ENCODE measurements at places on chromosomes 3 and 15. TPM values are rescaled to one million over a fixed set of nuclear protein-coding genes. Genes with fewer than 3 reads are reported as not detected.

GRCh38 chr15:51888593-51889195, 59.2 kb downstream of the TMOD3 start:
- DNase-seq: peak; percentile 33

DNA sequence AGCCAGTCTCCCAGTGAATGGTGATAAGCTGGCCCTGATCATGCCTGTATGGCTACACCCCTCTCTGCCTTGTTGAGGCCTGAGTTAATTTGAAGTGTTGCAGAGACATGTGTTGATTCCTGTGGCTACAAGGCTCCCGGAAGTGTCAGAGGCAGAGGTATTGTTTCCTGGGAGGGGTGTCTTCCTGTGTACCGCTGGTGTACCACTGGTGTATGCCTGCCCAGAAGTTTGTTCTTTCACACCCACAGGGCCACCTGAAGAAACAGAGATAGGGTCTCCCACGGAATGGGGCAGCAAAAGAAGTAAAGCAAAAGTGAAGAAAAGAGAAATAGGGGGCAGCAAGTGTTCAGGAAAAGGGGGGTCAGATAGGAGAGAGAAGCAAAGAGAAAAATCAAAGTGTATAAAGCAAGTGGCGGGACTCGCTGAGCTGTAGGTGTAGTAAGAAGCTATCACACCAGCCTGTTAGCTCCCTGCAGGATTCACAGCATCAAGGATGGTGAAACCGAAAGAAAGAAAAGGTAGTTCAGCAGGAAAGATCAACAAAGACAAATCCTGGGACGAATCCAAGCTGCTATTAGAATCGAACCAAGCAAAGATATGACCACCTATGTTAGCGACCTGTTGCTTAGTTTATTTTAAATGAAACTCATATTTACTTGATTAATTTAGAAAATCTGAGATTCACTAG, 36.6 kb upstream of the CD47 start:
- peak; percentile 34 for DNase-seq

- no peak for DNase-seq
These were observed 11.1 kb downstream of the SLC24A1 start for GRCh38 chr15:65632780-65633375.

LRRC3B gene
- total RNA-seq: not detected

SV2B gene
- 0.40 TPM for total RNA-seq

GRCh38 chr15:63879211-63879610, 45.5 kb upstream of the HERC1 start:
- DNase-seq: no peak

ILDR1 gene
- total RNA-seq: not detected

GRCh38 chr3:29335438-29335837, 54.6 kb downstream of the RBMS3 start:
- peak; percentile 97 for DNase-seq

- DNase-seq: no peak
These were observed 103.1 kb upstream of the PDZRN3 start for GRCh38 chr3:73727854-73728253.

DNA sequence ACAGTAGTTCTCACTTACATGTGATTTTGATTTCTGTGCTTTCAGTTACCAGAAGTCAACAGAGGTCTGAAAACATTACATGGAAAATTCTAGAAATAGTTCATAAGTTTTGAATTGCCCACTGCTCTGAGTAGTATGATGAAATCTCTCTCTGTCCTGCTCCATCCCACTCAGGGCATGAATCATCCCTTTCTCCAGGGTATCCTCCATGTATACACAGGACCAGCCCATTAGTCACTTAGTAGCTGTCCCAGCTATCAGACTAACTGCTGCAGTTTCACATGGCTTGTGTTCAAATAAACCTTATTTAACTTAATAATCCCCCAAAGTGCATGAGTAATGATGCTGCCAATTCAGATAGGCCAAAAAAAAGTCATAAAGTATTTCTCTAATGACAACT, 38.6 kb downstream of the EPHA3 start:
- DNase-seq: no peak

- peak; percentile 88 for DNase-seq
These were observed 44.5 kb downstream of the SLC24A1 start for GRCh38 chr15:65666257-65666656.

DNA sequence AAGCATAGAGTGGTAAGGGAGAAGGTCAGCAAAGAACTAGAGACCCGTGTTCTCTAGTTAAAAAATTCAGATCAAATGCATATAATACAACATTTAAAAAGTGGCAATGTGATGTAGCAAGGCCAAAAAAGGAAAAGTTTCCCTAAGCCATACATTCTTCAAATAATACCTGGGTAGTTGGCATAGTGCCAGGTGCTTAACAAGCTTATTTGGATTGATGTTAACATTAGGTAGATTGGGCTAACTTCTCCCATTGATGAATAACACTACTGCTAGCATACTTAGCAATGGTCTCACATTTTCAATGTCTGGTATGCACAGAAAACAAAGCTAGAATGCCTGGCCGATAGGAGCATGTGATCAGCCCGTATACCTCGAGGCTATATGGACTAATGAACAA, 283.6 kb upstream of the RARB start:
- DNase-seq: no peak

RETNLB gene
- not detected for total RNA-seq

DNA sequence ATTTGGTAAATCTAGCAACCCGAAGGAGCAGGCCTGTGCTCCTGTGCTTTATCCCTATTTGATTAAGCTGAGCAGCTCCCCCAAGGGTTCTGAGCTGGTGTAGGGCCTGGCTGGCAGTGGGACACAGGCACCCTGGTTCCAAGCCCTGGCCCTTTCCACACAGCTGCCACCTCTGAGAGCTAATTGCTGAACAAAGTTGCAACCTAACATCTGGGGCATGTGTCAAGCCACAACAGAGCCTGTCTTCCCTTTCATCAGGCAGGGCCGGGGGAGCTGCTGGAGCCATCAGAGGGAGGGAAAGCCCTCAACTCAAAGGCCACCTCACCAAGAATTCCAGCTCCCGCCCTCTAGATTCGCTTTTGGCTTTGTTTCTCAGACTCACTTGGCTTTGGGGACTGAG, 17.1 kb upstream of the MRPS22 start:
- no peak for DNase-seq

DNA sequence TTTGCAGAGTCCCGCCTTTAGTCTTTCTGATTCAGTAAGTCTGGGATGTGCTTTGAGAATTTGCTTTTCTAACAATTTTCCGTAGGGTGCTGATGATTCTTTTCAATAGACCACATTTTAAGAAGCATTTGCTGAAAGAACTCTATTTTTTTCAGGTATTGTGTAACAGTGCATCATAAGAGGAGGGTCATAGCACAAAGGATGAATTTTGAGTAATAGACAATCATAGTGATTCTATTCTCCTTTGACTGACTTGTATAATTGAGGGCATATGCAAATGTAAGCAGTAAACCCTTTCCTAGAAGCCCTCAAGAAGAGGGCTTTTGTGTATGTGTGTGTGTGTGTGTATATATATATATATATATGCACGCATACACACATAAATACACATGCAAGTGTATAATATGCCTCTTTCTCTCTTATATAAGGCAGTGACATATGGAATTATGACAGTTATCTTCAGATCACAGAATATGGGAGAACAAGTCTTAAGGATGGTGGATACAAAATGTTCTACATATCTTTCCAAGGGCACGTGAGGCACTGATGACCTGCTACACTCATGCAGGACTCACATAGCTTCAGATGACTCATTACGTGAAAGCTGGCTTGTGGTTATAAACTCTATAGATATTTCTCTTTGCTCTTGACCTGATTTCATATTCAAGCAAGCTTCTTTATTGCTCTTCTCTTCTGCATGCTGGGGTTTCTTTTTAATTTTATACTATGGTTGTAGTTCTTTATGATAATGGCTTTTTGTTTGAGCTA, 6.5 kb upstream of the PLSCR1 start:
- DNase-seq: peak; percentile 69

NUDT16 gene
- 11.8 TPM for total RNA-seq

DNA sequence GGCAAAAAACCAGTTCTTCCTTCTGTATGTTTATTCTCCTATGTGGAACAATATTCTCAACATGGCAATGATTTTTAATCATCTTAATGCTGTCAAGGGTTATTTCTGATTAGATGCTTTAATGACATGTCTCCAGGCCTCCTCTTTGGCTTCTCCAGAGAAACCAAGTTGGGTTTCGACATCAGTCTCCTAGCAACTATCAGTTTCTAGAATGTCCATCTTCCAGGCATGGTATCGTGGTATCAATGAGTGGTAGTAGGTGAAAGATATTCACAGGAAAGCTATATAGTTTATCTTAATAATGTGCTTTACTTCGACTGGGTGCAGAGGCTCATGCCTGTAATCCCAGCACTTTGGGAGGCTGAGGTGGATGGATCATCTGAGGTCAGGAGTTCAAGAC, 128.5 kb downstream of the C3orf70 start:
- DNase-seq: no peak

DNA sequence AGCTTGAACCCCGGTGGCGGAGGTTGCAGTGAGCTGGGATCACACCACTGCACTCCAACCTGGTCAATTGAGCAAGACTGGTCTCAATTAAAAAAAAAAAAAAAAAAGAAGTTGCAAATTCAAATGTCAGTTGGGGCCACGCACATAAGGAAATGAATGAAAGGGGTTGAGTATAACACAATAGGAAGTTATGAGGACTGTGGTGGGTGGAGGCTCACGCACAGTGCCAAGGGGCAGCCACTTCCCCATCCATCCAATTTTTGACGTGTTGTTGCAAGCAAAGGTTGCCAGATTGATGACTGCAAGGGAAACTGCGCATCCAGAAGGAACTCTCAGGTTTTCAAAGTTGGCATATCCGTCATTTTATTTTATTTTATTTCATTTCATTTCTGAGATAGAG, 532.2 kb downstream of the NTRK3 start:
- DNase-seq: no peak

MEIS2 gene
- total RNA-seq: 16.6 TPM

GRCh38 chr3:42572278-42572677, 9.5 kb downstream of the SEC22C start:
- peak; percentile 72 for DNase-seq

- DNase-seq: no peak
These were observed 326.9 kb upstream of the NAALADL2 start for GRCh38 chr3:174532216-174532615.

GRCh38 chr3:144809380-144809779, 837.8 kb downstream of the DIPK2A start:
- DNase-seq: no peak

DNA sequence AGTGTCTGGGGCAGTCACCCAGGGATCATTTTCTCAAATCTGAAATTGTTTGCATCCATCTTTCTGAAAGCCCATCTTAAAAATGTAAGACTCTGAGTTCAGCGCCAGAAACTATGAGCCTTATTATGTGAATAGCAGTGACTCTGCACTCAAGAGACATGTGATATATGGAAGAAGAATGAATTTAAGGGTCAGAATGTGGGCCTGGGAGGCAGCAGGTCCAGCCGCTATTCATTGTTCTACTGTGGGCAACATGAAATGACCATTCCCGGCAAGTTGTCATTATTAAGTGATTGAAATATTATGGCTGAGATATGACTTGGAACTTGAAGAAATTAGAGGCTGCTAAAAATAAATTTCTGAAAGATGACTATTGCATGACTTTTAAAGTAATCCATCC, 228.6 kb upstream of the ARRDC4 start:
- no peak for DNase-seq

All from lung microvascular endothelial cell (primary cell).